ENCODE measurements at places on chromosomes 1 and 21.

DNA sequence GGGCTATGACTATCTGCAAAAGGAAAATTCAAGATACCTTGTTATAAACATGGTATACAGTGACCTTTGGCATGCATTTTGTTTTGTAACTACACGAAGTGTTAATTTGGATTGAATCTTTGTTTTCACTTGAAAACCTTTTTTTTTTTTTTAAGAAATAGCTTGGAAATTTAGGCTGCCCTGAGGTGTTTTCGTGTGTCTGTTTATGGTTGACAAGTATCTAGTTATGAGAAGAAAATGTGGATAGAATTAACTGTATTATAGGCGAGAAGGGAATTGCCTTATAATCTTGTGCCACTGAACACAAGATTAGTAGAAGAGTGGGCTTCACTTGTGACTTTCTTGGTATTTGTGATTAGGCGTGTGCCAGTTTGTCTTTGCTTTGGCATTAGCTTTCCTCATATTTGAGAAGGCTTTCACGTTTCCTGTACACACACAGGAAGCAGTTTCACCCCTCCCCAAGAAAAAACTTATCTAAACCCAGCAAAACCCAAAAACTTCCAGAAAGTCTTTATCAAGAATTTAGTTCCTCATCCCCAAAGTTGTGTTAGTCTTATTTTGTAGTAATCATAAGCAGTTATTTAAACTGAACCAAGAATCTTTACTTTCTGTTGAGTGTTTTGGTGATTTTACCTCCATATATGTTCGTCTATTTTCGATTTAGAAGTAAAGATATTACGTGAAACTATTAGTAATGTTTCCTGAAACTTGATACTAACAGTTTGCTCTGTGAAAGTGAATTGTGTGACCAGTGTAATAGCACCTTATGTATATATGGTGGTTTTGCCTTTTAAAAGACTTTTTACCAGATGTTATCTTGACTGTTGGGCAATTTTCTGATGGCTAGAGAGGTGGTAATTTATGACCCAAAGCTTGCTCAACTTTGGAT, 3.8 kb downstream of the DYRK1A start:
- no peak for DNase-seq

DNA sequence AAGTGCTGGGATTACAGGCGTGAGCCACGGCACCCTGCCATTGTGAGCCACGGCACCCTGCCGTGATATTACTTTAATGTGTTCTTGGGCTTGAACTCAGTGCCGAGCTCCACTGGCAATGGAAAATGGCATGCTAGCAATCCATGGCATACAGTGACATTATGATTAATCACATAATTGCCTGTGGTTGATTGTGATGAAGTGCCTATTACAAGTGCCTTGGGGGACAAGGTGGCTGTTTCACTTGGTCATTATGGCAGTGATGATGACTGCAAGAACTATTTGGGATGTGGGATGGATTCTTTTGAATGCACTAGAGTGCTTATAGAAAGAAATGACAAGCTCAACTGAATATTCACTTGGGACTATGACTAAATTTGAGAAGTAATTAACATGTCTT, 22.3 kb upstream of the HPCAL4 start:
- no peak for DNase-seq

GRCh38 chr1:219801156-219801820, 127.1 kb downstream of the SLC30A10 start:
- no peak for DNase-seq

DNA sequence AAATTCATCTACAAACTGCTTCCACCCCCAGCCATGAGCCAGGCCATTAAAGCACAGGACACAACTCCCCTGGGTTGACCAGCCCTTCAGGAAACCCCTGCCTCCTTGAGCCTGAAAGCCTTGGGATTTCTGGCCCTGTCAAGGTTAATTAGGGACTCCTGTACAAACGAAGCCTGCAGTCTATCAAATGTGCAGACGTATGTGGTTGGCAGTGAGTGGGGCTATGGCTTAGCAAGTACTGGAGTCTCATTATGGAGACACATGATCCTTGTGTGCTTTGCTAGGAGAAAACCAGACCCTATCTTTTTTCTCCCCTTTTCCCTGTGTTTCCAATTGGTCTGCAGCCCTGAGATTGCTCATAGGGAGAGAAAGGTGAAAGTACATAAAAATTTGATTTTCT, 588.3 kb upstream of the USP24 start:
- DNase-seq = no peak

DNA sequence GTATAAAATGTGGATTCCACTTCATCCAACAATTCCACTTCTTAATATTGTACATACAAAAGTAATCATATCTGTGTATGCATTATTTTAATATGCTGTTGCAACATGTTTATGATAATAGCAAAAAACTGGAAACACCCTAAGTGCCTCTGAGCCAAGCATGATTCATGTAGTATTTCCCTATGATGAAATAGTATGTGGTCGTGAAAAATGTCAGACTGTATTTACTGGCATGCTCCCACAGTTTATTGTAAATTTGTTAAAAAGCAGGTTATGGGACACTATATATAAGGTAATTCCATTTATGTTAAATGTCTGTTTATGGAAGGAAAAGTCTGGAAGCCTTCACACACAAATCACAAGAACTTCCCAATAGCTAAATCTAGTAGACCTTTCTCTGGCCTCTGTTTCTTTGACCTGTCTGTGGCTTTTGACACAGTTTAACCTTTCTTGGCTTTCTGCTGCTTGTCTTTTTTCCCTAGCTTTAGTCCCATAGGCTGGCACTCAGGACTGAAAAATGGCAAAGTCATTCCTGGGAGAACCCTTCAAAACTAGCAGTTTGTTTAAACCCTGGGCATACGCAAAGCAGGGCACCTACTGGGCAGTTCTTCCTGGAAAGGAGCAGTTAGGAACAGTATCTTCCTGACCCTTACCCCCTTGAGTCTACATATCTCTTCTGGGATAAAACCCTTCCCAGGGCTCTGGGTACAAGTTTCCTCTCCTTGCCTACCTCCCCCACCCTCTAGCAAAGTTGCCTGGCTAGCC, 65.4 kb upstream of the ARTN start:
- no peak for DNase-seq

DNA sequence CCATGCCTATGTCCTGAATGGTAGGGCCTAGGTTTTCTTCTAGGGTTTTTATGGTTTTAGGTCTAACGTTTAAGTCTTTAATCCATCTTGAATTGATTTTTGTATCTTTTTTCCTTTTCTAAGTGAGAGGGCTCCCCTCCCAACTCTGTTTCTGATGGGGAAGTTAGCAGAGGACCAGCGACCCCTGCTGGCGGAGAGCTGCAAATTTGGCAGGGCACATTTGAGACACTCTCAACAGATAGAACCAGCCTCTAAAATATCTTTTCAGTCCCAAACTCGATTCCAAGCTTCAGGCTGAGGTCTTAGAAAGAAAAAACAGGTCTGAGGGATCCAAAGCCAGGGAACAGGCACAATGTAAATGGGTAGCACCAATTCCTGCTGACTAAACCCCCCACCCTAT, 32.5 kb downstream of the LRRC3 start:
- no peak for DNase-seq

DNA sequence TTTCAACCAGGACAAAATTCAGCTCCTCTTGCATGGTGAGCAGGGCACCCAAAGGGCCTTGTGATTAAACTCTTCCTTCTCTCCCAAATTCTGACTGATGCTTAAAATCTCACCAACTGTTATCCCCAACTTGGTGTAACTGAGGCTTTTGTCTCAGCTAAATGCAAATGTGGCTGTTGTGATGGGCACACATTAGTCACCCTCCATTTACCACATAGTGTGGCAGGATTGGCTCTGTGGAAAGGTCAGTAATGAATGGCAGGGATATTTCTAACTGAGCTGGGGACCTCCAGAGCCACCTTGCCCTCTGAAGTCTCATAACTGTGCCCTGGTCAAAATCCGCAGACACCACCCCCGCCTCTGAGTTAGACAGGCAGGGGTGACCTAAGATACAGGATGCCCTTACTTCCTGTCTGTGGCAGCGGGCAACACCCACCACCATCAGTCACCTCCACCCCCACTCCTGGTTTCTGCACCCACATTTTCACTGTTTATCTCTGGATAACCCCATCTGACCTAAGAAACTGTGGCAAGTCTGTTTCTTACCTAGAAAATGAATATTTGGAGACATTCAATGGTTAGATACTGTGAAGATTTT, 25.4 kb upstream of the RGS16 start:
- peak; percentile 62 for DNase-seq

DNA sequence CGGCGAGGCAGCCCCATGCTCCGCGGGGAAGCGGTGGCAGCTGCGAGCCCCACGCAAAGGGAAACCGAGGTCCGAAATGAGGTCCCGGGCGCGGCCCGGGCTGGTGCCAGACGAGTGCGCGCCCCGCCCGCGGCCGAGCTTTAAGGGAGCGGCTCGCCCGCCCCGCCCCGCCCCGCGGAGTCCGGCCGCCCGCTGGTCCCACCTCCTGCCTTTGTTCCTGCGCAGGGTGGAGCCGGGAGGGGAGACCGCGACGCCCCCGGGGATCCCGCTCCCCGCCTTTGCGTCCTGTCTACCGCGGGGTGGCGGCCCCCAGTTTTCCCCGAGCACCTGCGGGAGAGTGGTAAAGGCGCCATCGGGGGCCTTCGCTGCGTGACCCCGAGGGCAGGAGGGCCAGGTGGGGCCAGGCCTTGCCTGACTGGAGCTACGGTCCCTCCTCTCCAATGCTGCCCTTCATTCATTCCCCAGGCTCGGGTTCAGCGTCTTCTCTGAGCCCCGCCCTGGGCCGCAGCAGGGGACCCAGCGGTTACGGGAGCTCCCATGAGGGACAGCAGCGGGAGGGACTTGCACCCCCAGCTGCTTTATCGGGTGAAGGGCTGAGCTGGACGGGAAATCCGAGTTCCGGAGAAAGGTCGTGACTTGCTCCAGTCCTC, at the start of gene HES2:
TSS of gene HES2 (minus strand) at position 116 of the 650 bp plus-strand sequence. CDS start at position 17, 99 bp downstream.
- DNase-seq = no peak

GRCh38 chr1:225626698-225627097, 26.2 kb downstream of the ENAH start:
- DNase-seq = no peak

- no peak for DNase-seq
Measured at GRCh38 chr1:107750364-107750959, 214.5 kb downstream of the VAV3 start.

GRCh38 chr1:191709215-191709614, 449.0 kb upstream of the RGS18 start:
- no peak for DNase-seq

GRCh38 chr1:107976836-107977235, 11.9 kb upstream of the VAV3 start:
- no peak for DNase-seq

- DNase-seq = no peak
Measured at GRCh38 chr21:44872649-44873355, 688 bp downstream of the PTTG1IP start.

DNA sequence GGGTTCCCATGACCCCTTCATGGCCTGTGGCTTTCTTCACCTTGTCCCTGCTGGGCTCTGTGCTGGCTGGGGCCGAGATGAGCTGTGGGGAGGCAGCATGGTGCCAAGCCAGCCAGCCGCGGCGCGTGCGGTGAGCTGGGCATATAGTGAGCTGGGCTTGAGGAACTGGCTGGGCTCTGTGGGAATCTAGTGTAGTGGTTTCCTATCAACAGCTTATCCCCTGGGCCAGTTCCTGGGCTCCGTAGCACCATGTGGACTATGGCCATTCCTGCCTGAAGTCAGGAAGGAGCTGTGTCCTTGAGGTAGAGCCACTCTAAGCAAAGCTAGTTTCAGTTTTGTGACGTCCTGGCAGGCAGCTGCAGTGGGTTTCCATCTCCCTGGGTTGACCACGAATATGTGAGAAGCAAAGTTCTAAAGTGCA, 1.8 kb downstream of the NCMAP start:
- DNase-seq = no peak

DNA sequence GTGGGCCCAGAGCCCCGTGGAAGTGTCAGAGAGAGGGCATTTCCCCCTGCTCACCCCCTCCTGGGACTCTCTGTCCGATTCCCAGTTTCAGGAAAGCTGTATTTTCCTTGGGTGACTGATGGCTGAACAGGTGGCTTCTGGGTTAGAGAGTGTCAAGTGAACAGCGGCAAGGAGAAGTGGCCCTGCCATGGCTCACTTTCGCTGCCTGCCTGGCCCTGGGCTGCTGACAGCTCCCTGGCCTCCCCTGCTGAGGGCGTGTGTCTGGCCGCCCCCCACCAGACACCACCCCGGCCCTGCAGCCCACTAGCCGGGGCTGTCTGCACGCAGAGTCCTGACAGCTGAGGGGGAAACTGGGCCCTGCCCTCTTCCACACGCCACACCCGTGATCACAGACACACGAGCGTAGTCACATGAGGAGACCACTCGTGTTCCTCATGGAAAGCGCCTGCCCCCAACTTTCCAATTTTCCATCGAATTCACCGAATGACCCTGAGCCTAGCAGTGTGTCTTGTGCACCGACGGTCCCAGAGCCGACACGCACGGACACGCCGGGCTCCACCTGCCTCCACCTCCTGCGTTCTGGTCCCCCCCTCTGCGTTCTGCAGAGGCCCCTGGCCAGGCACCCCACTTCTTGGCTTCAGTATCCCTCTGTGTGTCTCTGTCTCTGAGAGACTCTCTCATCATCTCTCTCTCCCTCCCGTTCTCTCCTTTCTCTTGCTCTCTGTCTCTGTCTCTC, 60.6 kb upstream of the CASZ1 start:
- no peak for DNase-seq

DNA sequence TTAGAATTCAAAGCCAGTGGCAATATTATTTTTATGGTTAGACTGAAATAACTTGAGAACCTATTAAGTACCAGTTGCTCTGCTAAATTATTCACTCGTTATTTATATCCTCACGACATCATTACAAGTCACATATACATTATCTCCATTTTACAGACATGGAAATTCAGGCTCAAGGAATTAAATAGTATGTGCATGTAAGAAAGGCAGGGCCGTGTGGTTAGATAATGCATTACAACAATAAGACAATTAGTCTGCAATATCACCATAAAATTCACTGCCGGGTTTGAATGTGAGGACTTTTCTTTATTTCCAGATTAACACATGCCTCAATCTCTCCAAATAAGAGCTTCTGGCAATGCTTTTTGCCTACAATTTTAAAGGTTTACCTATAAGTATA, 523.4 kb downstream of the PTBP2 start:
- DNase-seq = no peak

DNA sequence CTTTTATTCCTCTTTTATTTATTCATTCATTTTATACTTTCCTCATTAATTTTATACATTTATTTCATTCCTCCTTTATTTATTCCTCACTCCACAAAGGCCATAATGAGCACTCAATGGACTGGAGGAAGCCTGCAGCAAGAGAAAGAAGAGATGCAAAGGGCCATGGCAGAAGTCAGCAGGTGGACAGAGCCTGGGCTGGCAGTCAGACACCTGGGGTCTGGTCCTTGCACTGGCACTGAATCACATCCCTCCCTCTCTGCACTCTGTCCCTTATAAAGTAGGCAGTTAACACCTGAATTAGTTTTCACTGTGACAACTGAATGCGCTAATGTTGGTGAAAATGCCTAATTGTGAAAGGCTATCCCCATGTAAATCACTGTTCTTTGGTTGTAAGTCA, 38.6 kb downstream of the FAM78B start:
- DNase-seq = no peak

DNA sequence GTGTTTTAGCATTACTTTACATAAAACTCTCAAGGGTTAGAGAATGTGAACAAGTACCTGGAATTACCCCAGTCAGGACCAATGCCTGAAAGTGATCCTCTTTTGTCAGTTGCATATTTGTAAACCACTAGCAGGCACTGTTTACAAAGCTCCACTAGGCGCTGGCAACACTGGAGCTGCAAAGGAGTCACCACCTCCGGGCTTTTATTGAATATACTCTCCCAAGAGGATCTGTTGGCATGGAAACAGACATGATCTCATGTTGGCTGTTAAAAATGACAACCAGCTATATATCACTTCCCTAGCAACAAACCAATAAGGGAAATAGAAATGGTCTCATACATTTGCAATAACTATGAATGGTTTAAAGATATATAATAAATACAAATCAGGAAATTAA, 116.0 kb downstream of the TTLL7 start:
- DNase-seq = no peak

- no peak for DNase-seq
Measured at GRCh38 chr1:99546432-99547416, 99.2 kb upstream of the PALMD start.
